DMS153 (cell line): ENCODE measurements at places on chromosomes 12 and 14.

DNA sequence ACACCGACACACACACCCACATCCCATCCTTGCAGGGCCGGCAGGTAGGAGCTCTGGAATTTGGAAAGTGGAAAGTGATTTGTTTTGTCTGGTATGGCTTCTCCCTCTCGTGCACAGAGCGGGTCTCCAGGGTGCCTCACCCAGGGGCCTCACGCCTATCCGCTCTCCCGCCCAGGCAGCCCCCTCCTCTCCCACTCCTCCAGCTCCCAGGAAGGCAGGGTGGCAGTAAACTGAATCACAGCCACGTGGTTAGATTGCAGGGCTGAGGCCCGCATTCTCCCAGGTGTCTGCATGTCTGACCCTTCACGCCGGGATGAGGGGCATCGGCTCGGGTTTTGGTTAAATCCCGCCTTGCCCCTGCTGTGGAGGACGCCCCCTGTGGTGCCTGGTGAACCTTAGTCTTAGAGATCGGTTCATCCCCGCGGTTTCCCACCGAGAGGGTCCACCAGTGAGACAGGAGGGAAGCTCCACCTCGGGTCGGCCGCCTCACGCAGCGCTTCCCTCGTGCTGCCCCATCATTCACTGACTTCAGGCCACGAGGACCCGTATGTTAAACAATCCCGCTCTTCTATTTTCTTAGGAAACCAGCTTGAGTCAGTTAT lies 64.4 kb downstream of the ADGRD1 start:
- DNase-seq = no peak

DNA sequence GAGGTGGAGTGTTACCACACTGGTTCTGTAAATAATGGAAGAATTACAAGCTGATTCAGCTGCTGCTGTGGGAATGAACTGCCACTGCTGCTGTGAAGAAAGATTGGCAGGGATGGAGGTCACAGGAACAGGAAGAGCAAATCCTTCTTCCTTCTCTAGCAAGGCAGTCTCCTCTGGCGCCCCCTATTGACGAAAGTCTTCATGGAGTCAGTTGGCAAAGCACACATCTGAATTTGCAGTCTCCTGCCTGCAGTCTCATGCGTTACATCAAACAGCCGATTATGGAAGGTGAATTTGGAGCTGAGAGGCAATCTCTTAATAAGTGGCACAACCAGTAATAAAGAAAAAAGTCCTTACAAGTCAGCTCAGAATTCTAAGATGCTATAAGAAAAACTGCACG lies 106.0 kb upstream of the TMTC1 start:
- DNase-seq = no peak

DNA sequence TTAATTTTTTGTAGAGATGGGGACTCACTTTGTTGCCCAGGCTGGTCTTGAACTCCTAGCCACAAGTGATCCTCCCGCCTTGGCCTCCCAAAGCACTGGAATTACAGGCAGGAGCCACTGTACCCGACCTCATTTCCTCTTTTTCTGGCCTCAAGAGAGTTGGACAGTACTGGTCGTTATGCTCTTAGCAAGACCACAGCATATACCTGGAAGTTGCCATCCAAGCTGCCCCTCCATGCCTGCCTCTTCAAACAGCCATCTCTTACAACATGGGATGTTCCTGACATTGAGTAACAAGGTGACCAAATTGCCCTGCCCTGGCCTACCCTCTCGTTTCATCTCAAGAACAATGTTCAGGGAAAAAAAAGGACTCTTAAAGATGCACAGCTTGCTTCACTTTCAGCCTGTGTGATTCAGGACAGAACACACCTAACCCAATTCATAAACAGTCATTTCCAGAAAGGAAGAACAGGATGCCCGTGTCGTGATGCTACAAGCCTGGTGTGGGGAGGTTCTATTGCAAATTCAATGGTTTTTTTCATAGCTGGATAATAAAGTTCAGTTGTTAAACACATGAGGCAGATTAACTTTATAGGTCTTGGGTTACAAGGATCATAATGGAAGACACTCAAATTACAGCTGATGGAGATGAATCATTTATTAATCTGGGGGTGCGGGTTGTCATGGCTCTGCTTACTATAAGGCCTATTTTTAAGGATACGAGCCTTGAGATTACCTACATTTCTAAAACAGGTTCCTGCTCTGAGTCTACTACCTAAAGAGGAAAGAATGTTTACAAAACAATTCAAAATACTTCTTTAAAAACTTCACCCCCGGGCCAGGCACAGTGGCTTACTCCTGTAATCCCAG lies 11.9 kb downstream of the GLTP start:
- DNase-seq = no peak

- DNase-seq = no peak
Observed at GRCh38 chr14:94346841-94347240, 23.7 kb upstream of the SERPINA6 start.

GRCh38 chr12:107493666-107494065 lies 191.9 kb upstream of the PWP1 start:
- no peak for DNase-seq

DNA sequence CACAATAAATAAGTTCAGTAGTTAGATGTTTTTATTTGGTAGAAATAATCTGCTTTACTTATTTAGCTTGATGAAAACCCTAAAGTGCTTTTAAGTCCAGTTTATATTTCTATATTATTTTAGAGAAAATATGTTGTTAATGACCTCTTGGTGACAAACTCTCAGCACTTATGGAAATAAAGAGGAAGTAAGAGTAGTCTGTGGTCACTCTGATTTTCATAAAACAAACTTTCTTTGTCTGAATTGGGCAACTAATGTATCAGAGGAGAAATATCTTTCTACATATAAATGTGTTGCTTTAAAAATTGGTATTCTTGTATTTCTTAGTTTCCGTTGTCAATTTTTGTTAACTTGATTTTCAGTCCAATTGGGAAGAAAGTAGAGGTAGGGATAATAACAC lies 878.9 kb upstream of the SEL1L start:
- DNase-seq = no peak
